ENCODE measurements at places on chromosomes 16 and 17.

DNA sequence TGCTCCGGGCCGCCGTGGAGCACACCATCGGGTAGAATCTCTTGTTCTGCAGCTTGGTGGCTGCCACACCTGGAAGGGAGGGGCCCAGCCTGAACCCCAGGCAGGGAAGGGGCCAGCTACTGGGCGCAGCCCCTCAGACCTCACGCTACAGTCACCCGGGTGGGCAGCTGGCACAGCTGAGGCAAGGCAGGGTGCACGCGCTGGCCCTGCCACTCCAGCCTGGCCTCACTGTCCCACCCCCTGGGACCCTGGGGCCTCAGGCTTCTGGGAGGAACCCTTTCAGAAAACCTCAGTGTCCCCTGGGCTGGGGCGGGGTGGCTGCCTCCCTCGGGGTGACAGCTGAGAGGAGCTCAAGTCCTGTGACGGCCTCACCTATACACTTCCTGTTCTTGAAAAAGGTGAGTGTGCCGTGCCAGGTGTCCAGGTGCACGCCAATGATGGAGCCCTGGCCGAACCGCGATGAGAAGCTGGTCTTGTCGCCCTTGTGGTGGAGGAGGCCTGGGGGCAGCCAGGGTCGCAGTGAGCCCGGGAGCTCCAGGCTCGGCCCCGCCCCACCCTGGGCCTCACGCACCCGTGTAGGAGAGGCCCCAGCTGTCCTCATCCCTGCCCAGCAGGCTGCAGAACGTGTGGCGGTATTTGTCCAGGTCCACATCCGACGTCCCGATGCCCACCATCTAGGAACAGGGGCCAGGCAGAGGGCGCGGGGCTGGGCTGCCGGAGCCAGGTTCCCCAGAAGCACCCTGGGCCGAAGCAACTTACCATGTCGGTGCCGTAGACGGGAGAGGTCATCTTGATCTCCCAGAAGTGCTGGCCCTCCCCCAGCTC, 4.7 kb upstream of the MRPS34 start:
- DNase-seq = no peak

- no peak for DNase-seq
Measured at GRCh38 chr17:41516830-41517283, 1.8 kb downstream of the KRT15 start.

DNA sequence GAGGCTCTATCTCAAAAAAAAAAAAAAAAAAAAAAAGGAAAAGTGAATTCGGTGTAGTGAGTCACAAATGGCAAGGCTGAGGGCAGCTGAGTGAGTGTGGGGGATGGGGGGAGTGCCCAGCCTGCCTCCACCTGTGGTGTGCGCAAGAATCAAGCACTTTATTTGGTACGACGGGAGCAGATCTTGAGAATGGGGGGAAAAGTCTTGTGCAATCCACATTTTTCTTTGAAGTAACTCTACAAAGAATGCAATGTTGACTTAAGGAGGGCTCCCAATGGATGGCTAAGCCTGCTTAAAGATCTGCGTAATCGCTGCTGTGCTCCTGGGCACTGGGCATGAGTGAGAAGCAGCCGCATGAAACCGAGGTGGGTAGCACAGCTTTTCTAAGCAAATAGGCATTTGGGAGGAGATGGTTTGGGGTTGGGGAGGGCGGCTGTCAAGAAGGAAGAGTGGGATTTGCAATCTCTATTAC, 28.2 kb downstream of the ATP2C2 start:
- DNase-seq = no peak

DNA sequence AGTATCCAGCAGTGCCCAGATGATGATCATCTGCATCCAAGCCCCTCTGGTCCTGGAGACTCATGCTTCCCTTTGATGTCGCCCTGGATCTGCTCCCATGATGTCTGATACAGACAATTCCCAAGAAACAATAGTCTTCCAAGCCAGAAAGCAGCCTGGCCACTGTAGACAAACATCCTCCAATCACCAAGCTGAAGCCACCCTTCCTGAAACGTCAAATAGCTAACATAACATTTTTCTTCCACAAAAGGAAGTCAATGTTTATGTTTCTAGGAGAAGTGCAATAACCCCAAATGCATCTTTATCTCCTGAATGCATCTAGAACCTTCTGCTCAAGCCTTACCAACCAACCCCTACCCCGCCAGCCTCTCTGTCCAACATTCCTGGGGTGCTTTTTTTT, 1.2 kb upstream of the DPEP2 start:
- no peak for DNase-seq
